T-helper 17 cell (primary cell): ENCODE measurements at places on chromosomes 5 and 9. TPM values are rescaled to one million over a fixed set of nuclear protein-coding genes. Genes with fewer than 3 reads are reported as not detected.

Gene GABRA1
- not detected for total RNA-seq

Gene VLDLR
- total RNA-seq = 0.57 TPM

Gene TMEM232
- 1.6 TPM for total RNA-seq

Gene FYB1
- 499 TPM for total RNA-seq

Gene NR2F1
- not detected for total RNA-seq

Gene LCN15
- not detected for total RNA-seq

Gene CNTNAP3B
- 0.37 TPM for total RNA-seq

DNA sequence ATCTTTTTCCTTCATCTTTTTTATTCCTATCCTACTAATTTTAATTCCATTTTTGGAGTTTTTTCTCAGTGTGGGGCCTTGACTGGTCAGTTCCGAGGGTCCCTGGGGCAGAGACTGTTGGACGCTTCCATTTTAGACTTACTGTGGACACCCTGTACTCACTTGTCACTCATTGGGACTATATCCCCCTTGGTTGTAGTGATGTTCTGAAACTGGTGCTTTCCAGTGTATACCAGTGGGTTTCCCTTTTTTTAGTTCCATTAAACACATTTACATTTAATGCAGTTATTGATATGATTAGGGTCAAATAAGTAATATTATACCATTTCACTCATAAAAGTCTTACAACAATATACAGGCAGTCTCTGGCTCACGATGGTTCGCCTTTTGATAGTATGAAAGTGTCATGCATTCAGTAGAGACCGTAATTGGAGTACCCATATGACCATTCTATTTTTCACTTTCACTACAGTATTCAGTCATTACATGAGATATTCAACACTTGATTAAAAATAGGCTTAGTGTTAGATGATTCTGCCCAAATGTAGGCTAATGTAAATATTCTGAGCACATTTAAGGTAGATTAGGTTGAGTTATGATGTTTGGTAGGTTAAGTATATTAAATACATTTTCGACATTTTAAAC is 46.0 kb downstream of the CNOT6 start:
- DNase-seq = no peak

GRCh38 chr5:85893996-85894395 is 723.7 kb upstream of the COX7C start:
- no peak for DNase-seq

DNA sequence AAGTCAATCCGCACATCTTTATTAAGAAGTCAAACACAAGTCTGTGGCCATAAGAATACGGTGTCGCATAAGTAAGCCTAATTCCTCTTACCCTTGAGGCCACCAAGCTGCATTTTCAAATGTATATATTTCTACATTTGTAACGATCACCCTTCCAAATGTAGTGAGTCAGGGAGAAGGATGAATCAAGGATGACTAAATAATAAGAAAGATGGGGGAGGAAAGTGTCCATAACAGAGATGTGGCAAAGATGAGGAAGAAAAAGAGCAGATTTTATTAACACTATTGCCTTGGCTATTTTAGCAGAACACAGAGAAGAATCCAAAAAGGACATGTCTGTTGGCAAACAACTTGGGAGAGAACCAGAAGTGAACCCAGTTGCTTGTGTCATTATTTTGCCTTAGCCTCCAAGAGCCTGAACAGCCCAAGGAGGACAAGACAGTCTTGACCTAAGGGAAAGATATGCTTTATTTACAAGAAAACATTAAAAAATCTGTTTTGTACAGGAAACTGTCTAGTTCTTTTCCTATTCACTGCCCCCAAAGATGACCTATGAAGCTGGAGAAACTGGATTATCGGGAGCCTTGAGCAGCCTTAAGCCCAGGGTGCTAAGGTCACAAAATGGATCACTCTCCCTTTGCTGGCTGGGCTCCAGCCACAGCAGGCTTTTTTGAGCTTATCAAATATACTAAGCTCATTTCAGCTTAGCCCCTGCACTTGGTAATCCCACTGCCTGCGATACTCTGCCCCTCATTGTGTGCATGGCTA is 101.5 kb downstream of the PLCXD3 start:
- no peak for DNase-seq
